ENCODE measurements at places on chromosomes 12 and 14.

DNA sequence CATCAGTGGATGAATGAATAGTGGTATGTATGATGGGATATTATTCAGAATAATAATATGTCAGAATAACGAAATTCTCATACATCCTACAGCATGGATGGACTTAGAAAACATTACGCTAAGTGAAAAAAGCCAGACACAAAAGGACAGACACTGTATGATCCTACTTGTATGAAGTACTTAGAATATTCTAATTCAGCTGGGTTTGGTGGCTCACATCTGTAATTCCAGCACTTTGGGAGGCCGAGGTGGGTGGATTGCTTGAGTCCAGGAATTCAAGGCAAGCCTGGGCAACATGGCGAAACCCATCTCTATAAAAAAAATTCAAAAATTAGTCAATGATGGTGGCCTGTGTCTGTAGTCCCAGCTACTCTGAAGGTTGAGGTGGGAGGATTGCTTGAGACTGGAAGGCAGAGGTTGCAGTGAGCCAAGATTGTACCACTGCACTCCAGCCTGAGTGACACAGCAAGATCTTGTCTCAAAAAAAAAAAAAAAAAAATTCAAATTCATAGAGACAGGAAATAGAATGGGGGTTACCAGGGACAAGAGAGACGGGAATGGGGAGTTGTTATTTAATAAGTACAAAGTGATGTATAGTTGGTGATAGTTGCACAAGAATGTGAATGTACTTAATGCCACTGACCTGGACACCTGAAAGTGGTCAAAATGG is 132.3 kb downstream of the CHST11 start:
- no peak for DNase-seq

DNA sequence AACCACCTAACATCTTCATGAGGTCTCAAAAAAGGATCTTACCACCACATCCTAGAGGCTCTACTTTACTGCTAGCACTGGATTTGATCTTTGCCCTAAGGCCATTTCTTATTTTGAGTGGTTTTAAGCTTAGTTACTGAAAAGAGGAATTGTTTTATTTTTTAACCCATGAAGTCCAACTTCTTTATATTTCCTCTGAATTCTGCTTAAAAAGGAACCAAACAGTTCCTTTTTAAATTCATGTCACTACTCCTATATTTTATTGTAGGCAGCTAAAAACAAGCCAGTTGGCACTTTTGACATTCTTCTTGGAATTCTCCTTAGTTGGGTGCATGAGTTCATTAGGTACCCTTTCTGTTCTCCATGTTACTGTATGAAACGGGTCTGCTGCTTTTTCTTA is 76.4 kb downstream of the FGD4 start:
- DNase-seq, result no peak

GRCh38 chr14:36516719-36517241 is 3.3 kb downstream of the NKX2-1 start:
- peak; percentile 44 for DNase-seq

- DNase-seq, result no peak
Measured at GRCh38 chr14:24137529-24138395, 1.8 kb downstream of the PSME1 start.

DNA sequence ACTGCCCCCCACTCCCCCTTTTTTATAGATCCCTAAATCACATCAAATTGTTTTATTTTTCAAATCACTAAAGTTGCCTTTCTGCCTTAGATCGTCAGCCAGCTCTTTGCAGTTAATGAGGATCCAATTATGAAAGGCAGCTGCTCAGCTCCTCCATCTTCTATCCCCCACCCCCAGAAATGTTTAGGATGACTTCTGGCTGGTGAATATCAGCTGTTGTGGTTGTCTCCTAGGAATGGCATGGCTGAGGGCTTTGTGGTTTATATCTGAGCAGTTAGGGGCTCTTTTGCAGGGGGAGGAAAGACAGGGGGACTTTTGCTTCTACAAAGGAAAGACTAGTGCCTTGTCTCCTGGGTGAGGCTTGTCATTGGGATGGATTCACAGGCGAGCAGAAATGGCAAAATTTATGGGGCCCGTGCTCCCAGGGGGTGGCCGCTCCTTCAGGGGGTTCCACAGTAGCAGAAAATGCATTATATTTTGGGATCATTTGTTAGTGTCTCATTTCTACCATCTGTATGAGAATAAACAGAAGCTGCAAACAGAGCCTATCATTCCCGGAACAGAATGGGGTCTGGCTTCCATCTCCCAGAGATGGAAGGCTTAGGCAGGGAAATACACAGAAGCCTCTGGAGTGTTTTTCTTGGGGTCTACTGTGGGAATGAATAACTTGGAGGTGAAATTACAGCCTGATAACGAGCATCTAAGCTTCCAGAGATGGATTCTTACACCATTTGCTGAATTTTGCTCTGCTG is 6.5 kb downstream of the JDP2 start:
- DNase-seq, result no peak

DNA sequence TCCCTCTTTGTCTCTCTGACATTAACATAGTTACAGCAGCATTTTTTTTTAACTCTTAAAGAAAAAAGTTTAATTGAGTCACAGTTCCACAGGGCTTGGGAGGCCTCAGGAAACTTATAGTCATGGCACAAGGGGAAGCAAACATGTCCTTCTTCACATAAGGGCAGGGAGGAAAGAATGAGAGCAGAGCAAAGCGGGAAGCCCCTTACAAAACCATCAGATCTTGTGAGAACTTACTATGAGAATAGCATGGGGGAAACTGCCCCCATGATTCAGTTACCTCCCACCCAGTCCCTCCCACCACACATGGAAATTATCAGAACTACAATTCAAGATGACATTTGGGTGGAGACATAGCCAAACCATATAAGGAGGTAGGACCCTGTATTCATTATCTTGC is 96.2 kb downstream of the PLBD1 start:
- no peak for DNase-seq

- DNase-seq, result peak; percentile 56
Measured at GRCh38 chr14:99544991-99545390, 59.0 kb downstream of the CCDC85C start.

DNA sequence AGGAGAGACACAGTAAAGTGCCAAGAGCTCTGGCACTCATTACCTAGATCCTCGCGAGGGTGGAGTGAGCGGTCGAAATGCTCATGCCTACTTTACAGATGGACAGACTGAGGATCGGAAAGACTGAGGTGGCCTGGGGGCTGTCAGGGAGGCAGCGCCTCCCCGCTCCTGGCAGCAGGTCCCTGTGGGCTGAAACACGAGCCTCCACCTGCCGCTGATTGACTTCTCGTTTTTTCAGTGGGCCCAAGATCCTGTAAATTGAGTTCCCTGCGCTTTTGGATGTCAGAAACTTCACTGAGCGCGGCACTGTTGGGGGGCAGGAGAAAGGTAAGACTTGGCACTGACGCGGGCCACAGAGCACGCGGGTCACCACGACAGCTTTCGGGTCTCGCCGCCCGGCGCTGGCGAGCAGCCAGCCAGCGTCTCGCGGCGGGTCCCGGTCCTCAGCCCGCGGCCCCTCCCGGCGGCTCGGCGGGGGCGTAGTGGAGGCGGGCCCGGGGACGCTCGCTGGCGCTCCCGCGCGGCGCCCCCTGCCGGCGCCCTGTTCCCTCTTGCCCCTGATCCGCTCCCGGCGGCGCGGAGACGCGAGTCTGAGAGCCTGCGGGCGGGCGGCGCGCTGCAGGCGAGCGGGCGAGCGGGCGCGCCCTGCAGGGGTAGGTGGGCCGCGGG is 552 bp upstream of the SCN8A start:
- DNase-seq, result peak; percentile 88

- DNase-seq, result no peak
Measured at GRCh38 chr14:61438860-61439765, 117.7 kb downstream of the PRKCH start.

GRCh38 chr12:30661210-30661609 is 34.5 kb downstream of the IPO8 start:
- DNase-seq, result no peak

DNA sequence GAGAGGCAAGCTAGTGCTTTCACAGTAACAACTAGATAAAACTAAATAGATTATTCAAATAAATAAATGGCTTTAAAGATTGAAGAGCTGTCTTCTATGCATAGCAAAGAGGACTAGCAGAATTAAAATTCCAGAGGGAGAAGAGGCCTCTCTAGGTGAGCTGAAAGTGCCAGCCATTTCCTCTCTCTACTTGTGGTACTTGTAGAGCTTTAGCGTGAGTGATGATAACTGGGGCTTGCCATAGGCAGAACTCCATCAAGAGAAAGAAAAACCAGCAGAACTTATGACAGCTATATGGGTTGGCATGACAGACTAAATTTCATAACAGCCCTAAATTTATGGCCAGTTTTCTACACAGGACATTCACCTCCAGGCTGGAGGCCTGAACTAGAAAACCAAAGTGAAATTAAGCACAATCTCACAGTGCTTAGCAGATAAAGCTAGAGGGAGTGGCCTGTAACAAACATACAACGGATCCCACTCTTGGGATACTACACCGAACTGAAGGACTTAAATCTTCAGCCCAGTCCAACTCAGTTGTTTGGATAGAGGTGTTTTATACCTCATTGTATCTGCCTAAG is 11.0 kb downstream of the SPTLC2 start:
- no peak for DNase-seq

- peak; percentile 34 for DNase-seq
Measured at GRCh38 chr14:47917344-47917954, 242.0 kb upstream of the MDGA2 start.

DNA sequence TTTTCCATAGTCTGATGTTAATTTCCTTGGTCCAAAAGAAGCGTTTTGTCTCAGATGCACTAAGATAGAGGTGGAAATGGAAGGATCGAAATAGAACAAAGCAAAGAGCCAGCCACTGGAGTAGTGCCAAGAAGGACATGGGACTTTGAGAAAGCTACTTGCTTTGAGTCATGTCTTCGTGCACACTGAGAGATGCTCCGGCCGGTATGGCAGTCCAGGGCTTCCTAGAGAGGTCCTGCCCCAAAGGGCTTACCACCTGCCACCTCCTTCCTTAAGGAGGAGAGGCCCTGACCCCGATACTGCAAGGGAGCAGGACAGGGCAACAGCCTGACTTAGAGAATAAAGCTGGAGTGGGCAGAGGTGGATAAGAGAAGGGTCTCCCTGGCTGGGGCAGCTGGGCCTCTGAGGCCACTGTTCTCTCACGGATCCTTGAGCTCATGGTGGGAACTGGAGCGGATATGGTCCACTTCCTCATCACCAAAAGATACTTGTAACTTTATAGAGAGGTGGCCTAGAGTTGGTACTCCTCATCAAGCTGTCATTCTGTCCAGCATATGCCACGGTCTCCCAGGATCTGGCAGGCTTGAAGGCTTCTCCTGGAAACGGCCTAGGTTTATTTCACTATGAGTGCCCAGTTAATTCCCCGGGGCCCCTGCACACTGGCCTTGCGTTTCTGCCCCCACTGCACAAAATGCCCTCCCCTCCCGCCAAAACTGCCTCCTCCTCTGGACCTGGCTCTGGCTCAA is 57.4 kb downstream of the FOXN3 start:
- DNase-seq, result no peak

DNA sequence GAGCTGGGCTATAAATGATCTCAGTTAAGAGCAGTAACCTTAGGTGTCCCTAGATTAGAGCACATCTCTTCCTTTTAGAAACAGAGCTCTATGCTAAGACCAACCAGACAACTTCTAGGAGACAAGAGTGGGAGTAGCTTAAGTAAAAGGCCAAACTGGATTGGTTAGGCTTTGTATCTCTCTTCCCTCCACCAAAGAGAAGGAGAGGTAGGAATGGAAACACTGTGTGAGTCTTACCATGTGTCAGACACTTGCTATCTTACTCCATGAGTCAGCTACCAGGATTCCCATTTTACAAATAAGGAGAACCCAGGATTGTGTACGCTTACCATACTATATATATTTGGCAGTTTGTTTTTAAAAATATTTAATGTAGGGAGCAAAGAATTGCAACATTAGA is 122.9 kb downstream of the PAX9 start:
- no peak for DNase-seq

DNA sequence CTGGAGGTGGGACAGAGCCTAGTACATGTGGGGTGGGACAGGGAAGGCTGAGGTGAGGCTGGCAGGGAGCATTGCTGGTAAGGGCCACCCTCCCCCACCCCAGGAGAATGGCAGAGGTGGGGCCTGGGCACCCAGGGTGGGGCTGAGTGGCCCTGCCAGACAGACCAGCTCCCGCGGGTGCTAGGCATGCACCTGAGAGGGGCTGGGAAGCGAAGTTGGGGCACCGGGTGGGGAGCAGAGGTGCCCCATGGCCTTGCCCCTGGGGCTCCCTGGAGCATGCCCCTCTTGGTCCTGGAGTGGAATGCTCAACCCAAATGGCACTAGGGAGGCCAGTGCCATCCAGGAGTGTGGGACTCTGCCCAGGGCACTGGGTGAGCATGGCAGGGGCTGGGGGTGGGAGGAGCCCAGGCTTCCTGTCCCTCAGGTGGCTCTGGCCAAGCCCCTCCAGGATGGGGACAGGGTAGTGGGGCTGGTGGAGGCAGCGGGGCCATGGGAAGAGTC is 1.3 kb downstream of the TNFAIP2 start:
- DNase-seq, result no peak

DNA sequence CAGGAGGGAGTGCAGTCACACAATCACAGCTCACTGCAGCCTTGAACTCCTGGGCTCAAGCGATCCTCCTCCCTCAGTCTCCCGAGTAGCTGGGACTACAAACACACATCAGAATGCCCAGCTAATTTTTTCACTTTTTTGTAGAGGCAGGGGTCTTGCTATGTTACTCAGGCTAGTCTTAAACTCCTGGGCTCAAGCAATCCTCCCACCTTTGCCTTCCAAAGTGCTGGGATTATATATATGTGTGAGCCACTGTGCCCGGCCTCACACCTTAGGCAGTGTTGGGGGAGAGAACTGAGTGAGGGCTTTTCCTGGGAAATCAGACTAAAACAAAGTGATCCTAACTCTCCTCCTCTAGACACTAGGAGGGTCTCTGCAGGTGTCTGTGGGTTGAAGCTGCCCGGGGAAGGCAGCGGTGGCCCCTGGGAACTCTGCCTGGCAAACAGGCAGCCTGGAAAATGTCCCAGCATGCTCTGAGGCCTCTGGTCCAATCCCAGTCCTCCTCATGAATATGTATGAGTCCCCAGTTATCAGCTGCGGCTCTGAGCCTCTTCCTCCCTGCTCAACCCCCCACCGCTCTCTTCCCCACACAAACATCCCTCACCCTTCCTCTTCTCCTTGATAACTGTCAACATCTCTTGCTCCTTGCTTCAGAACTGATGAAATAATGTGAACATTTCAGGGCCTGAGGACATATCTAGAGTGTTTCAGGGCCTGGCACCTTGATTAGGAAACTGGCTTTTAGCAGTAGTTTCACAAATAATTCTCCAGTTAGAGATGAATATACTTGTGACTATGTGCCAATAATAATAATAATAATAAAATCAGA is 7.9 kb upstream of the NAA25 start:
- peak; percentile 89 for DNase-seq

DNA sequence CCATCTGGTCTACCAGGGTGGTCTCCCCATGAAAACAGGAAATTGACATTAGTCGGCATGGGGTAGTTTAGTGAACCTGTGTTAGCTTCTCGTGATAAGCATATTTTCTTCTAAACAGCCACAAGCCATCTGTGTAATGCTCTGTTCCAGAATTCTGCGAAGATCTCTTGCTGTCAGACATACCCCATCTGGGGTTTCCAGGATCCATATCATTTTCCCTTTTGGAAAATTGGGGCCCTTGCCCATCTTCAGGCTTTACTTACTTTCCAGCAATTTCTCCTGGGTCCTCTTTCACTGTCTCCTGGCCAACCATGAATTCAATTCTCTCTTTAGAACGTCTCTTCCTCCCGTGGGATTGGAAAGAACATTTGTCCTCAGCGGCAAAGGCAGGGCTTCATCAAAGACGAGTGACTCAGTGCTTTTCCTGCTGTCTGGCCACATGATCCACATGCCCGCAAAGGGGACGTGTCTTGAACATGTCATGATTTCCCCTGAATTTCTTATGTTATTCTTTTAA is 21.4 kb upstream of the NCOR2 start:
- no peak for DNase-seq

All from retina (tissue), 1 donor.